Stimulated activated naive CD8-positive, alpha-beta T cell treated with anti-CD3 and anti-CD28 coated beads, Interleukin-15, amount 100 ng/mL, for 72 hours (primary cell): ENCODE measurements at places on chromosomes 3 and 15.

GRCh38 chr3:5248822-5249221 is 61.3 kb downstream of the EDEM1 start:
- DNase-seq: no peak

GRCh38 chr3:55658270-55658669 is 171.2 kb upstream of the WNT5A start:
- DNase-seq: no peak

GRCh38 chr3:118628704-118629341 is 405.8 kb downstream of the IGSF11 start:
- peak; percentile 16 for DNase-seq

DNA sequence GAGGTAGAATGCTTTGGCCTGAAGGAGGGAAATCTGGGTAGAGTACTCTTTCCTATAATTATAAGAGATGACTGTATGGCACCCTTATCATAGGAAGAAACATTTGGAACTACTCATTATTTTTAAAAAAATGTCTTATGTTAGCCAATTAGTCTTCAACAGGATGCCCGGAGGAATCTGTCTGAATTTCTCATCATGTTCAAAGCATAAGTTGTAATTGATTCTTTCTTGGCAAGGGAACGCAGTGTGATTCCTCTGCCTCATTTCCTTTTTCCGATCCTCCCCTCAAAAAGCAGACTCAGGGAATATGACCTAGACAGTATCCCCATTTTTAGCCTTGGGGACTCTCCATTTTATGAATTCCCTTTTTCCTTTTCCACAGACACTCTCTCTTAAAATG is 165.1 kb downstream of the IL5RA start:
- no peak for DNase-seq

DNA sequence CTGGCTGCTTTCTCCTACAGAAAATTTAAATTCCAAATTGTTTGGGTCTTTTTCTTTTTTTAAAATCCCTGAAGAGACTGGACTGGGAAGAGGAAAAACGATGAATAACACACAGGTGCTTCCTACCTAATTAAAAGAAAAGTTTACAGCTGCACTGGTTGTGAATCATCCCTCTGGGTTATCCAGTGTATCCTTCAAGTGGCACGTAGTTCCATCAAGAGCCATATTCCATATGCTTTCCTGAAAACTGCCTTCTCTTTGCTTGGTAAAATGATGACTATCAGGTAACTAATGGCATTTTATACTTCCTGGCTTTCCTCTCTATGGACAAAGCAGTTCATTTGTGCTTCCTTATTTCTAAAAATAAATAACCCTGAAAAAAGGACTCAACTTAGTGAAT is 123.2 kb downstream of the MAGI1 start:
- DNase-seq: no peak

GRCh38 chr3:172717493-172718088 is 6.7 kb upstream of the NCEH1 start:
- no peak for DNase-seq

GRCh38 chr15:66566963-66567531 is 1.2 kb upstream of the LCTL start:
- peak; percentile 61 for DNase-seq

DNA sequence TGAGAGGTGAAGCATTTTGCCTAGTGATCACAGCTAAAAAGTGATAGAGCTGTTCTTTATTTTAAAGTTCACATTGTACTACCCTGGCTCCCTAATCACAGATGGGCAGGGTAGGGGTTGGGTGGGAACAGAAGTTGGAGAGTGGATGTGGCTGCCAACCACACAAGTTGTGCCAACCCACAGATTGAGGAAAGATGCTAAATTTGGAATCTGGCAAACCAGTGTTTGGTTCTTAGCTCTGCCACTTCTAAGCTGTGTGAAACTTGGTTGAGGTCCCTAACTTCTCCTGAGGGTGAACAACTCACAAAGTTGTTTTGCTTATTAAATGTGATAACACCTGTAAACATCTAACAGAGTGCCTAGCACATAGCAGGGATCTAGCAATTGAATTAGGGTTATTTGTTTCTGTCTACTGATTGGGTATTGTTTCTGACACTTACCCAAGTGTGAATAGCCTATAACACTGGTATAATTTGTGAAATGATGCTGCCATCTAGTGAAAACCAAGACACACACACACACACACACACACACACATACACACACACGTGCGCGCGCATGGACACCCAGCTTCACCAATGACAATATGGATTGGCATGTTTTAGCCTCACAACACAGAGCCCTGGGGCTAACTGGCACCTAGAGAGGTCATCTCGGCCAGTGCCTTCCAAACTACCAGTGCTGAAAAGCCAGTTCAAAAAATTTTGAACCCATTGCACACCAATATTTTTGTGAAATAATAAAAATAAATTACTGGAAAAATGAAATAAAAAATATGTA is 25.3 kb downstream of the ADGRG7 start:
- peak; percentile 29 for DNase-seq

DNA sequence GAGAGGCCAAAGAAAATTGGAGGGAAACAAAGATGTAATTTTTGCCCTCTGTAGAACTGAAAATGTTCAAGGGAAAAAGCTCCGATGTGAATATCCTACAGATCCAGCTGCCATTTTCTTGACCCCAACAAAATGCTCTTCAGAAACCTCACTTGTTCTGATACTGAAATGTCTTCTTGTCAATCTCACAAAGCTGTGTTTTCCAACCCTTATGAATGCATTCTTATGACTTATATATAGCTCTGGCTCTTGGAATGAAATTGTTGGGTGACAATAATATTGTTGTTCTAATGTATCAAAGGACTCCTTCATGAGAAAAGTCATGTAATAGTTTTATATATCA is 157.1 kb upstream of the TGFBR2 start:
- DNase-seq: no peak

DNA sequence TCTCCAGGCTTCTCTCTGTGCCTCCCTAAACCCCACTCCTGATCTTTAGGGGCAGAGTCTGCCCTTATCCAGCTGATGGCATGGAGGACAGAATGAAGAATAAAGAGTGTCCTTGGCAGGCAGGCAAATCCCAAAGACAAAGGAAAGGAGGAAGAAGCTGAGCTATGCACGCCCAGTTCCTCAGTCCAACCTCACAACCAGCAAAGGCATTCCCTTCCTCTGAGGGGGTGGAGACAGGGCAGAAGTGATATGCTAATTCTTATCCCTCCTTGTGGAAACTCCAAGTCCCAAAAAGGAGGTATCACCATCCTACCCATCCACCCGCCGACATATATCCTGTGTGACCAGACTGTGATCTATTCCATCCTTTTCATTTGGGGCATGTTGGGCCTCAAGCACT is 10.5 kb upstream of the CCDC54 start:
- no peak for DNase-seq

DNA sequence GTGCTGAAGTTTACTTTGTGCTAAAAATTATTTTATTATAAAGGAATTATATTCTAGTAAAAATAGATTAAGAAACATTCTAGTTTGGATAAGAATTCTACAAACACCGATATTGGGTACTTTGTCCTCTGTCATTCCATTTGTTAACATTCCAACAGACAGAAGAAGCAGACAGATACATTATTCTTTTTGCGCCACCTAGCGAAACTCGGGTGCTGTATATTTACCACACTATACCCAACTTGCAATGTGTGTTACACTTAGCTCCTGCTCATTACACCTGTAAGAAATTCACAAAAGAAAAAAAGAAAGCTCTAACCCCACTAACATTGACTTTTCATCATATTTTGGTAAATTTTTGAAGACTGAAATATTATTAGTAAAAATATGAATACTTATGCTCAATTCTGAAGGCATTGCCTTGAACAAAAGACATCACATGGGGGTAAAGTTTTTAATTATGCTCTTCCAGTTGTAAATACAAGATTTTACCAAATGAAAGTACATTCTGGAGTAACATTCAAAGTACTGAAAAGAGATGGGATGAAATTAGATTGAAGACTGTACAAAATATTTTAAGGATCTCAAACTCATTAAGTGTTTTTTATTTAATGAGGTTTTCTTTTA is 136.5 kb upstream of the MLF1 start:
- peak; percentile 13 for DNase-seq

DNA sequence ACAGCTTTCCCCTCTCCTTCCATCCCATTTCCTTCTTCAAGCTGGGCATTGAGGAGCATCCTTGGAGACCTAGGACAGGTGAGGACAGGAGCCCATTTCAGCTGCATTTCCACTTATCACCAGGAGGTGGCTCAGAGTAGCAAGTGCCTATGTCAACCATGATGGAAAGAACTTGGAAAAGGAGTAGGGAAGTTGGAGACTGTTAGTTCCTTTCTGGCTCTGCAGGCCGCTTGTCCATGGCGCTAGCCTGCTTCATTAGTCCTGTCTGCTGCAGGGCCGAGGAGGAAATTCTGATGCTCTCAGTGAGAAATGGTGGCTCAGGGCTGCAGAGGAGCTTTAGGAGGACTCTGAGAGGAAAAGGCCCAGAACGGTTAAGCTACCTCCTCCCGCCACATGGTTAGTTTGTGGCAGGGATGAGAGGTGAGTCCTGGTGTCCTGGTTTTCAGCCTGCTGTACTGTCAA is 7.0 kb upstream of the CD276 start:
- peak; percentile 33 for DNase-seq

- peak; percentile 44 for DNase-seq
These were observed 69.6 kb downstream of the APBA2 start for GRCh38 chr15:28955160-28955992.

- DNase-seq: peak; percentile 47
These were observed 203.8 kb downstream of the UACA start for GRCh38 chr15:70559265-70560239.

GRCh38 chr3:65867463-65868210 is 171.1 kb downstream of the MAGI1 start:
- no peak for DNase-seq

DNA sequence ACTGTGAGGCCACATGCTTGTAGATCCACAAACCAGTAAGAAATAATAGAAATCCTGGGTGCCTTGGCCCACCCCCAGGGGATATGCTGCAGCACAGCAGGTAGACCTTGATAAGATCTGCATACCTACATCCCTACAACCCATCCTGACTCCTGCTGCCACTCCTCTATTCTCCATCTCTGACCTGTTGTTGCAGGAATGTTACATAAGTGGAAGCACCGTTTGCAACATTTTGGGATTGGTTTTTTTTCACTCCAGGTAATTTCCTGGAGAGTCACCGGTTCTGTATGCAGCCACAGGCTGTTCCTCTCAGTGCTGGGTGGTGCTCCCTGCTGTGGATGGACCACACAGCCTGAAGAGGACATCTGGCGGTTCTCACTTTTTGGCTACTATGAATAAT is 16.1 kb upstream of the CSPG5 start:
- no peak for DNase-seq

DNA sequence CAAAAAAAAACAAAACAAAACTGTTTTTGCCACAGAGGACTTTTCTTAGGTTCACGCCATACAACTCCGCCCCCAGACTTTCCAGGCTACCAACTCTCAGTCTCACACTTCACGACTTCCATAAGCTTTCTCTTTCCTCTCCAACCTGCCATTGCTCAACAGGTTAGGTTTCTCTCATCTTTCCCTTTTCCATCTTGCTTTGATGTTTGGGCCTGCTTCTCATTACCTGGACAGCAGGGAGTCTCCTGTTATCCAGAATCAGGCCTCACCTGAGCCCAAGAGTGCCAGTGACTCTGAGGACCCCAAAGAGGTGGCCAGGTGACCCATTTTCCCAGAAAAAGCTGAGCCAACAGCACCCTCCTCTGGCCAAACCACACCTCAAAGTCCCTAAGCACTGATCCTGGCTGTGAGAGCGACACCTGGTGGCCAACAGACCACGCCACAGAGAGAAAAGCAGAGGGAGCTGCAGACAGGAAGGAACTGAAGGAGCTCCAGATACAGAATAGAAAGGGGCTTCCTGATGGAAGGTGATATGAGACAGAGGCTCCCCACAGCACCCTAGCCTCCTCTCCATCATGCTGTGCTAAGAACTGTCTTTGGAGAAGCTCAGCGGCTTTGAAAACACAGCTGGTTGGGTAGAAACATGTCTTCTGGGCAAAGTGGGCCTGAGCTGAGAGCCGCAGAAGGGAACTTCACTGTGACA is 4.0 kb downstream of the CCDC51 start:
- DNase-seq: peak; percentile 78

- no peak for DNase-seq
These were observed 19.9 kb upstream of the GOLGA8J start for GRCh38 chr15:30062881-30063280.

DNA sequence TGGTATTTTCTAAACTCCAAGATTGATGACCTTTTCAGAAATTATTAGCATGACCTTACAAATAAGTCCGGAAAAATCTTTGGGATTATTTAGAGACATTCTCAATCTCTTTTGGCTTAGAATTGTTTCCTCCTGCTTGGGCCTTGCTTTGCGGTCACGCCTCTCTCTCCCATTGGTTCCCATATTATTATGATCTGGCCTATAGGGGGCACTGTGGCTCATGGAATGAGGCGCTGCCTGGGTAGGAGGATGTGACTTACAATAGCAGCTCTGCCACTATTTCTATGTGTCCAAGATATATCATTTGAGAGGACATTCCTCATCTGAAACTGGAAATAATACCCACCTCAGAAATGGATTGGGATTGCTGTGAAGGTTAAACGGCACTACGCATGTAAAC is 464.9 kb downstream of the MFSD1 start:
- peak; percentile 4 for DNase-seq

- DNase-seq: no peak
These were observed 45.7 kb downstream of the B3GNT5 start for GRCh38 chr3:183298701-183299153.

- DNase-seq: no peak
These were observed 379.5 kb upstream of the TBL1XR1 start for GRCh38 chr3:177576746-177577145.

GRCh38 chr3:308597-309321 is 112.2 kb downstream of the CHL1 start:
- no peak for DNase-seq

DNA sequence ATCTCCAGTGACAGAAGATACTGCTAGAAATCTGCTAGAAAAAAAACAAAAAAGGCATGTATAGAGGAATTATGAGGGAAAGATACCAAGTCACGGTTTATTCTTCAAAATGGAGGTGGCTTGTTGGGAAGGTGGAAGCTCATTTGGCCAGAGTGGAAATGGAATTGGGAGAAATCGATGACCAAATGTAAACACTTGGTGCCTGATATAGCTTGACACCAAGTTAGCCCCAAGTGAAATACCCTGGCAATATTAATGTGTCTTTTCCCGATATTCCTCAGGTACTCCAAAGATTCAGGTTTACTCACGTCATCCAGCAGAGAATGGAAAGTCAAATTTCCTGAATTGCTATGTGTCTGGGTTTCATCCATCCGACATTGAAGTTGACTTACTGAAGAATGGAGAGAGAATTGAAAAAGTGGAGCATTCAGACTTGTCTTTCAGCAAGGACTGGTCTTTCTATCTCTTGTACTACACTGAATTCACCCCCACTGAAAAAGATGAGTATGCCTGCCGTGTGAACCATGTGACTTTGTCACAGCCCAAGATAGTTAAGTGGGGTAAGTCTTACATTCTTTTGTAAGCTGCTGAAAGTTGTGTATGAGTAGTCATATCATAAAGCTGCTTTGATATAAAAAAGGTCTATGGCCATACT is 4.0 kb downstream of the B2M start:
- DNase-seq: no peak

DNA sequence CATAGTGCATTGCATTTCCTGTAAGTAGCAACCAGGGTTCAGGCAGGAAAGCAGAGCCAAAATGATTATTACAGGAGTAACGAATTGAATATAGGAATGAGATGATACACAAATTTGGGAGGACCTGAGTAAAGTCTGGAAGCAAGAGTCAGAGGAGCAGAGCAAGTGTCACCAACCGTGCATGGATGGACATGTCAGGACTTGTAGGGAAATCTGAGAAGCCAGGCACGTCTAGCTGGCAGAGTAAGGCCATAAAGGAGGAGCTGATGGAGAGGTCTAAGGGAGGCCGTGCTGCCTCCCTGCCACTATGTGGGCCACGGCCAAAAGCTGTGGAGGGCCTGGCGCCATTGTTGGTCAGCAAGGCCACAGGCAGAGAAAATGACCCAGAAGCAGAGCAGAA is 22.4 kb downstream of the GJD2 start:
- DNase-seq: no peak
